Karpas-422 (cell line): ENCODE measurements at places on chromosomes 2 and 18. TPM values are rescaled to one million over a fixed set of nuclear protein-coding genes. Genes with fewer than 3 reads are reported as not detected.

TSGA10 gene
- 9.9 and 12.7 TPM in 2 replicates for total RNA-seq

GRCh38 chr2:217972490-217972889 lies 30.3 kb downstream of the TNS1 start:
- H3K27ac ChIP-seq, result no peak overlapping the region
- no peaks in the 10 kb centered on the region for H3K36me3 ChIP-seq
- H3K27me3 ChIP-seq, result no peaks in the 10 kb centered on the region; the same call in 1 of the 2 replicates

DNA sequence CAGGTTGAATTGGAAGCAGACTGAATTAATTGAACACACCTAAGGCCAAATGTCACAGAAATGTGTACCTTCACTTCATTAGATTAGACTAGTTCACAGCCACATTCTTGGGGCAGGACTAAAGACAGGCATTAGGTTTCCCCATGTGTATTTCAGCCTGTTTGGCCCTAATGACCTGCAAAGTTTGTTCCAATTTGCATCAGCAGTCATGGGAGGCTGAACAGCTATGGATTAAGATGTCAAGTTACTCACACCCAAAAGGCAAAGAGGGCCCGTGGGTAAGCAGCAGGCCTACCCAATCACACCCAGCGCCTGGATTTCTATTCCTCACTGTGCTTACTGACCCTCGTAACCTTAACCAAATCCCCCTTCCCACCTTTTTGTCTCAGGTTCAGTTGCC lies 99.6 kb upstream of the RIOK3 start:
- peaks cover 23% of the 10 kb centered on the region for H3K36me3 ChIP-seq
- H3K4me1 ChIP-seq, result peaks cover 31% of the 10 kb centered on the region

SLC35F6 gene
- 13.8 and 13.9 TPM in 2 replicates for total RNA-seq

DNA sequence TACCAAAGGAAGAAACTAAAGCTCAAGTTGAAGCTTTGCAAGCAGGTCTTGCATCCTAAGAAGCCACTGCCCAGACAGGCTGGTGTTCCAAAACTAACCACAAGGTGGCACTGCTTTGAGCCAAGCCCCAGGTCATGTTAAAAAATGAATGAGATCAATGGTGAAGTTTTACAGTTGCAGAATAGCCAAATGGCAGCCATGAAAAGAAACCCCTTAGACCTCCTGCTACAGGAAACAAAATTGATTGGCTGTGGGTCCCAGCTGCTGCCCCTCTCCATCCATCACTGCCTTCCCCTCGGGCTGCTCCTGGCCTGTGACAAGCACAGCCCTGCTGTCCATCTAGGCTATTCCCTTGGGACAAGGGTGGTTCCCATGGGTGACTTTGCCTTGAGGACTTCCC lies 20.7 kb upstream of the MREG start:
- no peaks in the 10 kb centered on the region for H3K36me3 ChIP-seq
- H3K4me3 ChIP-seq, result no peak overlapping the region
- peaks cover 3% of the 10 kb centered on the region; the same call in 1 of the 2 replicates for H3K4me1 ChIP-seq
- H3K27me3 ChIP-seq, result no peaks in the 10 kb centered on the region
- no peak overlapping the region for H3K27ac ChIP-seq

DNA sequence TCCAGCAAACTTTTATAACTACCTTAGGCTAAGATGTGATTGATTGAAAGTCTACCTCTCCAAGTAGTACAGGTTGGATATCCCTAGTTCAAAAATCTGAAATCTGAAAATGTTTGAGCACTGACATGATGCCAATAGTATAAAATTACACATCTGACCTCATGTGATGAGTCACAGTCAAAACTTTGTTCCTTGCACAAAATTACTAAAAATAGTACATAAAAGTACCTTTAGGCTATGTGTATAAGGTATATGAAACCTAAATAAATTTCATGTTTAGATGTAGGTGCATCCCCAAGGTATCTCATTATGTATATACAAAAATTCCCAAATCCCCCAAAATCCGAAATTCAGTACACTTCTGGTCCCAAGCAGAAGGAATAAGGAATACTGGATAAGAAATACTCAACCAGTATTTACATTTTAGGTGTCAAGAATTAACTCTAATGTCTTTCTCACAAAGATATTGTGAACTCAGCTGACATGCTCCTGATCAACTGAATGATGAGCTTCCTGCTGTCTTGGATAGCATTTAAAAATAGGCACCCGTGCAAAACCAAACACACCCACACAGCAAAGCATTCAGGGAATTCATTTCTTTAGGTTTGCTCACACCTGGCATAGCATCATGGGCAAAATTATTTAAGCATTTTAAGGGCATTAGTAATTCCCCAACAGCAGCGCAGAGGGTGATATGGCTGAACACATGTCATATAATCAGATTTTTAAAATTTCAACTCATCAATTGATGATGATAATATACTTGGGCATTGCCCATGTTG lies 497.4 kb upstream of the MEIS1 start:
- no peak overlapping the region for H3K4me3 ChIP-seq
- no peak for DNase-seq
- no peak overlapping the region for H3K27ac ChIP-seq
- no peaks in the 10 kb centered on the region for H3K27me3 ChIP-seq
- no peaks in the 10 kb centered on the region for H3K4me1 ChIP-seq
- no peaks in the 10 kb centered on the region for H3K36me3 ChIP-seq
